Heart right ventricle (tissue), 16 donors: ENCODE measurements at places on chromosomes 2 and 18. TPM values are rescaled to one million over a fixed set of nuclear protein-coding genes. Genes with fewer than 3 reads are reported as not detected.

DNA sequence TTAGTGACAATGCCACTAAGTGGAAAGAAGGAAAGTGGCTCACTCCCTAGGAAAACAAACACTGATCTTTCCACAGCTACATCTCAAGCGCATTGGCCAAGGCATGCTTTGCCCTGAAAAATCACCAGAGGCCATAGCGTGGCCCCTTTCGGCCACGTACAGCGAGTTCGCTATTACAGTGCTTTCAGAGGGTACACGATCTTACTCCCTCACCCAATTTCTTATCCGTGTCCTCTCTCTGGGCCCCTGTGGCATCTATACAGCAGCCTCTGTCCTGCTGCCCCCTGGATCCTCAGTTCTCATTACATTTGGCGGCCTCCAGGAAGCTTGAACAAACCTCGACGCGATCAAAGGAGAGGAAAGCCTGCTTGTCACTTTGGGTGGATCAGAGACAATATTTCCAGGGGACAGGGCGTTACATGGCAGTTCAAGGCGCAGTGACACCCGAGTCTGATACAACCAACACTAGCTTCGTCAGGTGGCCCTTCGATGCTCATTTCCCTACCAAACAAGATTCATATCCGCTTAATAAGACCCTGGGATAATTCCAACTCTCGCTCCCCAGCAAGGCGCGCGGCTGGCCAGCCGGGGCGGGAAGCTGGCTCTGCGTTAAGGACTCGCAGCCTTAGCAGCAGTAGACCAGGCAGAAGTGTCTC is 941 bp downstream of the SKOR2 start:
- H3K4me3 ChIP-seq: no peak overlapping the region
- H3K36me3 ChIP-seq: no peaks in the 10 kb centered on the region
- H3K27ac ChIP-seq: no peak overlapping the region
- peaks cover 100% of the 10 kb centered on the region for H3K27me3 ChIP-seq
- no peaks in the 10 kb centered on the region for H3K4me1 ChIP-seq
- no peak for DNase-seq

DNA sequence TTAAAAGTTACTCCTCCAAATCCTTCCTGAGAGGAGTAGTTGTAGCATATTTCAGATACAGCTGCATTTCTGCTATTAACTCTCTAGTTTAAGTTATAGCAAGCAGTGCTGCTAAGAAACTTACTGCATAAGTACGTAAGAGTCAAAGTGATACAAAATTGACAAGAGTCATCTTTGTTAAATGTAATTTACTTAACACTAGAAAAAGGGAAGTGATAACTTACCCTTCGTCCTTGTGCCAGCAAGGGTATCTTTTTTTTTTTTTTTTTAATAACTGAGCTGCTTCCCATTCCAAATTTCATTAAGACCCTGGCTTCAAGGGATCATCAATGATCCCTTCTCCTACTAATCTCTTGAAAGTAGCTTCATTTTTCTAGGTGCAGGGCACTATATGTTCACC is 493.0 kb downstream of the PLCL1 start:
- H3K27me3 ChIP-seq: no peaks in the 10 kb centered on the region
- H3K4me1 ChIP-seq: peaks cover 6% of the 10 kb centered on the region
- H3K36me3 ChIP-seq: no peaks in the 10 kb centered on the region
- no peak overlapping the region for H3K27ac ChIP-seq

DNA sequence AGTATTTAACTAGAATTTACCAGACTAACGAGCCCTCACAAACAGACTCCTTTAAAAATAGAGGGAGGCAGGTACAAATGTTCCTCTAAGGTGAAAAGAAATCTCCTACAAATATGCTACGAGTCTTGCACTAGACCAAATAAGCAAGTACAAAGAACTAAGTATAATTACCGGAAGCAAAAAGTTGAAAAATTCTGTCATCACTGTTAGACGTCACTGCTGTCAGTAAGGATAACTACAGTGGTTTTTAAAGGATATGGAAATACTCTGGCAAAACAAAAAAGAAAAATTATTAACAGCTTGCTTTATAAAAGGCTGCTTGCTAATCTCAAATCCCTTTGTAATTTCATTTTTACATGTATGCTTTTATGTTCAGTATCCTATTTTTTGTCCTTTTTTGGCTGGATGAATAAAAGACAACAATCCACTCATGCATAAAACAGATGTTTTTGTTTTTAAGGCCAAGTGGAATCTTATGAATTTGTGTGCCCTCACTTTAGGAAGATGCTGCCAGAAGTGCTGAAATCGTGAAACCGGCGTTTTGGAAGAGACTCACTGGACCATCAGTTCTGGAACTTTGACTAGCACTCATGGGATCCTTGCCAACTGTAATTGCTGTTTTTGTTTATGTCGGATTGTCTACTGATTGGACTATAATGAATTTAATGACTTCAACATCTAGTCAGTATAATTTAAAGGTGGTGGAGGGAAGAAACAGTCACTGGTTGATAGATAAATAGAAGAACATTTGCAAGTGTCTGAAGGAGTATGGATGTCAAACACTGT is 6.7 kb downstream of the ZNF521 start:
- H3K36me3 ChIP-seq: no peaks in the 10 kb centered on the region
- no peaks in the 10 kb centered on the region for H3K27me3 ChIP-seq
- H3K4me3 ChIP-seq: no peak overlapping the region
- H3K27ac ChIP-seq: no peak overlapping the region

DNA sequence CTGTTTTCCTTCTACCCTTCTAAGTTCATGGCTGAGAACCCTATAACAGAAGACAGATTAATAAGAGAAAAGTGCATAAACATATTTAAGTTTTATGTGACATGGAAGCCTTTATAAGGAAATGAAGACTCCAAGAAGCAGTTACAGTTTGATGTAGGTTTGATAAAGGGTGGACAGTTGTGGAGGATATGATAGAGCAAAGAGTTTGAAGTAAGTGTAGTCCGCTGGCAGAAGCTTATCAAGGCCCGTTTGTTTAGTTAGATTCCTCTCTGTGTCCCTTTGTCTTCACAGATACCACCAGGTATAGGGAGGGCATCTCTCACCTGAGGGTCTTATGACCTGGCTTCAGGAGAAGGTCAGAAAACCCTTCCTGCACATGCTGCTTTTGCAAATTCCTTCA is 10.4 kb upstream of the CASP8 start:
- no peaks in the 10 kb centered on the region for H3K4me1 ChIP-seq
- no peaks in the 10 kb centered on the region for H3K36me3 ChIP-seq
- H3K27me3 ChIP-seq: no peaks in the 10 kb centered on the region
- no peak overlapping the region for H3K4me3 ChIP-seq
- no peak for DNase-seq

GRCh38 chr2:191985740-191986139 is 138.9 kb upstream of the CAVIN2 start:
- H3K36me3 ChIP-seq: no peaks in the 10 kb centered on the region
- no peak overlapping the region for H3K4me3 ChIP-seq
- H3K27ac ChIP-seq: no peak overlapping the region

- no peak overlapping the region for H3K4me3 ChIP-seq
- H3K4me1 ChIP-seq: peaks cover 50% of the 10 kb centered on the region
- H3K36me3 ChIP-seq: no peaks in the 10 kb centered on the region
- no peak overlapping the region for H3K27ac ChIP-seq
- no peak for DNase-seq
Observed at GRCh38 chr2:205758051-205758450, 75.8 kb downstream of the NRP2 start.

GRCh38 chr18:26287644-26288043 is 61.4 kb downstream of the TAF4B start:
- no peaks in the 10 kb centered on the region for H3K27me3 ChIP-seq
- H3K4me1 ChIP-seq: no peaks in the 10 kb centered on the region
- no peaks in the 10 kb centered on the region for H3K36me3 ChIP-seq
- H3K27ac ChIP-seq: no peak overlapping the region
- no peak for DNase-seq

DNA sequence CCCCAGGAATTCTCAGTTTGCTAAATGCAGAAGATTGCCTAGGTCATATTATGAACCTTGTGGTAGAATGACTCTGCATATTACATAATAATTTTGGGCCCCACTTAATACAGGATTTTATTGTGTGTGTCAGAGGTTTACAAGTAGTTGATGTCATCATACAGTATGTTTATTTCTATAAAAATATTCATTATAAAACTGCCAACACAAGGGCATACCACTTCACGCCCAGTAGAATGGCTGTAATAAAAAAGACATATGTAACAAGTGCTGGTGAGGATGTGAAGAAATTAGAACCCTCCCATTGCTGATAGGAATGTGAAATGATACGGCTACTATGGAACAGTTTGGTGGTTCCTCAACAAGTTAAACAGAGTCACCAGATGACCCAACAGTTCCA is 61.4 kb upstream of the TWSG1 start:
- H3K4me3 ChIP-seq: no peak overlapping the region
- H3K27me3 ChIP-seq: no peaks in the 10 kb centered on the region
- H3K4me1 ChIP-seq: no peaks in the 10 kb centered on the region
- no peak for DNase-seq

GRCh38 chr18:37698508-37699040 is 133.0 kb upstream of the CELF4 start:
- H3K27me3 ChIP-seq: no peaks in the 10 kb centered on the region
- H3K36me3 ChIP-seq: no peaks in the 10 kb centered on the region
- no peaks in the 10 kb centered on the region for H3K4me1 ChIP-seq

GRCh38 chr2:16254356-16254965 is 314.1 kb downstream of the MYCN start:
- H3K27me3 ChIP-seq: peaks cover 14% of the 10 kb centered on the region
- H3K4me1 ChIP-seq: no peaks in the 10 kb centered on the region
- no peaks in the 10 kb centered on the region for H3K36me3 ChIP-seq
- H3K27ac ChIP-seq: no peak overlapping the region
- H3K4me3 ChIP-seq: no peak overlapping the region
- DNase-seq: no peak

DNA sequence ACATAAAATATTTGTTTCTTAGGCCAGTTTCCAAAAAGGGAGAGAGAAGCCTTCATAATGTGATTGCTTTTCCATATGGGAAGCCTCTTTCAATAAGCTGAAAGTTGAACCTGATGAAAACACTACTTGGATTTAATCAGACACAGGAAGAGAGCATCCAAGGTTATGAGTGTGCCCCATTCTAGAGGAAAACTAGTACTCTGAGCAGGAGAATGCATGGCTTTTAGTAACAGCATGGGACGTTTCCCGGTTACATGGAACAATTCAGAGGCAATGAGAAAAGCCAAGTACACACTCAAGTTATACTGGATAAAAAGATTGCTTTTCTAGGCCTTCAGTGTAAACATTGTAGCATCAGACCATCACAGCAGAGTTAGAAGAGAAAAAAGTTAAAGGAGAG is 315.8 kb downstream of the ZNF516 start:
- no peak overlapping the region for H3K4me3 ChIP-seq
- H3K36me3 ChIP-seq: no peaks in the 10 kb centered on the region
- H3K4me1 ChIP-seq: no peaks in the 10 kb centered on the region
- no peak for DNase-seq
- H3K27ac ChIP-seq: no peak overlapping the region

GRCh38 chr2:25598911-25599310 is 74.5 kb downstream of the DTNB start:
- no peak overlapping the region for H3K27ac ChIP-seq
- H3K4me1 ChIP-seq: no peaks in the 10 kb centered on the region
- H3K36me3 ChIP-seq: no peaks in the 10 kb centered on the region
- no peak for DNase-seq
- no peaks in the 10 kb centered on the region for H3K27me3 ChIP-seq

DNA sequence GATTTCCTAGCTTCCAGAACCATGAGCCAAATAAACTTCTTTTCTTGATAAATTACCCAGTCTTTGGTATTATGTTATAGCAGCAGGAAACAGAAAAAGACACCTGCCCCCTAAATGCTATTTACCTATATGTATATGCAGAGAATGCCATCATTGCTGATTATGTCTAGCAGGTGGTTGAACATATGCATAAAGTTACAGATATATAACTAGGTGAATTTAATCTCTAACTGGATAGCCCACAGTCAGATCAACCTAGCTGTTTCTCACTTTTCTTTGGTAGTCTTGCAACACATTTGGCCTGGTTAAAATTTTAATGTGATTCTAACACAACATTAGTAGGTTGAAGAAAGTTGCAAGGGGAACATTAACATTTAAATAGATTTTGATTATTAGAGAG is 7.1 kb upstream of the CERS6 start:
- no peaks in the 10 kb centered on the region for H3K4me1 ChIP-seq
- no peak overlapping the region for H3K4me3 ChIP-seq
- no peak overlapping the region for H3K27ac ChIP-seq
- no peak for DNase-seq

- H3K27me3 ChIP-seq: no peaks in the 10 kb centered on the region
- no peaks in the 10 kb centered on the region for H3K4me1 ChIP-seq
- H3K27ac ChIP-seq: no peak overlapping the region
Observed at GRCh38 chr18:39958876-39959275, 1996.2 kb upstream of the PIK3C3 start.

DNA sequence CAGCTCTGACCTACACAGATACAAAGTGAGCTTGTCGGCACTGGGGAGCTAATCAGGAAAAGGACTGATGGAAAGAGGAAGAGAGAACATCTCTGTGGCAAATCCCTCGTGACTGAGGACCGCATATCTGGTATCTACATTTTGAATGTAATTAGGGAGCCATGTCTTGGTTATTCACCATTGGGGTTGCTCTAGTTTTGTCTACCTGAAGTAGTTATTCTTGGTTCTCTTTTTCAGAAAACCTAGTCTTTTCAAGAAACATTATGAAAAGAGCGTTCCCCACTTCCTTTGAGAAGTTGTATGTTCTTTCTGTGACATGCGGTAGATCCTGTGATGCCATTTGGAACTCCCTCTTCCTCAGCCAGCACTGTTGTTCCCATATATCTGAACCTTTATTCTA is 104.4 kb downstream of the DOCK10 start:
- H3K4me3 ChIP-seq: no peak overlapping the region
- H3K27ac ChIP-seq: no peak overlapping the region
- no peaks in the 10 kb centered on the region for H3K36me3 ChIP-seq
- no peaks in the 10 kb centered on the region for H3K27me3 ChIP-seq

GRCh38 chr2:46171411-46171953 is 125.7 kb upstream of the EPAS1 start:
- no peaks in the 10 kb centered on the region for H3K27me3 ChIP-seq
- peaks cover 15% of the 10 kb centered on the region for H3K4me1 ChIP-seq
- no peak overlapping the region for H3K27ac ChIP-seq

GRCh38 chr2:160282063-160282580 is 82.0 kb upstream of the ITGB6 start:
- no peaks in the 10 kb centered on the region for H3K36me3 ChIP-seq
- H3K27me3 ChIP-seq: no peaks in the 10 kb centered on the region
- H3K4me3 ChIP-seq: no peak overlapping the region
- H3K4me1 ChIP-seq: peaks cover 27% of the 10 kb centered on the region

DNA sequence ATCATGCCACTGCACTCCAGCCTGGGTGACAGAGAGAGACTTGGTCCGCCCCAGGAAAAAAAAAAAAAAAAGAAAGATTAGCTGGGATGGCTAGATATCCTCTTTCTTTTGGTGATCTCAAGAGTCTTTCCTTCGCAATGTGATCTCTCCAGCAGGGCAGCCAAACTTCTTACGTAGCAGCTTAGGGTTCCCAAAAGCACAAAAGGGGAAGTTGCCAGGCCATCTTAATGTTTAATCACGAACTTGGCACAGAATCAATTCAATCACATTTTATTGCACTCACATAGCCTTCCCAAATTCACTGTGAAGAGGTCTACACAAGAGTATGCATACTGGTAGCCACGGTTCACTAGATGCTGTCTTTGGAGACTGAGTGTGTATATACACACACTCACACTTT is 53.1 kb downstream of the VIL1 start:
- peaks cover 5% of the 10 kb centered on the region for H3K4me1 ChIP-seq
- peaks cover 61% of the 10 kb centered on the region for H3K36me3 ChIP-seq
- no peaks in the 10 kb centered on the region for H3K27me3 ChIP-seq
- peak; percentile 4 for DNase-seq

PLGLB2 gene
- total RNA-seq: not detected

FAP gene
- 1.1 TPM for total RNA-seq

CELF4 gene
- 0.19 TPM for total RNA-seq

EN1 gene
- not detected for total RNA-seq

FEV gene
- total RNA-seq: not detected

CYP1B1 gene
- 34.1 TPM for total RNA-seq

BBS5 gene
- total RNA-seq: 9.5 TPM

GPAT2 gene
- total RNA-seq: 3.3 TPM
